ENCODE measurements at places on chromosomes 1 and 21.

- DNase-seq, result no peak
Measured at GRCh38 chr1:79945391-79945790, 938.9 kb upstream of the ADGRL4 start.

- DNase-seq, result no peak
Measured at GRCh38 chr1:46816930-46817329, 18.1 kb downstream of the CYP4B1 start.

- no peak for DNase-seq
Measured at GRCh38 chr1:230085178-230085515, 18.1 kb downstream of the GALNT2 start.

DNA sequence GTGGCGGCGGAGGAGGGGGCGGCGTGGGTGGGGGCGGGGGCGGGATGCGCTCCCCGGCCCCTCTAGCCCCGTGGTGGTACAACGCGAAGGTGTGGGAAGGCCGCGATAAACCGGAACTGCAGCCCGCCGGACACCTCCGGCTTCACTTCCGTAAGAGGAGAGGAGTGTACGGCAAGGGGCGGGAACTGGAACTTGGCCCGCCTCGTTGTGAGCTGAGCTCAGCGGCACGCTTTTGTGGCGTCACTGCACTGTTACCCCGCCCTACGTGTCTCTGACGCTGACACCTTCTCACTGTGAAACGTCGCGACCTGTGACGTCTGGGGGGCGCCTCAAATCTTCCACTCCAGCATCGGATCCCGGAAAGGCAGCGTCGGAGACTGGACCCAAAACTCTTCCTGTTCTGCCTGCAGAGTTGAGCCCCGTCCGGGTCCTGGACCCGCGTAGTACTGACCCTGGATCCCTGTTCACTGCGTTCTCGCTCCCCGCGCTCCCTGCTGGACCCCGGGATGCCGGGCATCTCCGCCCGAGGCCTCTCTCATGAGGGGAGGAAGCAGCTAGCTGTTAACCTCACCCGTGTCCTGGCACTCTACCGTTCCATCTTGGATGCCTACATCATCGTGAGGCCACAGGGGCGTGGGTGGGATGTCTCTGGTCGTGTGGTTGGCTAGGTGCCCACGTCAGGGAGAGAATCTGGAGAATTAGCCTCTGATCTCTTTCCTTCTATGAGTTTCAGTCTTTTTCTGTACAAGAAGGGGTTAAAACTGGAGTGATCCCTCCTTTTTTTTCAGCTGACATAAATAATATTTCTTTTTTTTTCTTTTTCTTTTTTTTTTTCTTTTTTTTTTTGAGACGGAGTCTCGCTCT, at the start of gene ISG20L2:
ISG20L2 (minus strand) TSS at position 168 of the 864 bp plus-strand sequence. CDS start 1,114 bp downstream, outside the sequence.
- peak; percentile 92 for DNase-seq

DNA sequence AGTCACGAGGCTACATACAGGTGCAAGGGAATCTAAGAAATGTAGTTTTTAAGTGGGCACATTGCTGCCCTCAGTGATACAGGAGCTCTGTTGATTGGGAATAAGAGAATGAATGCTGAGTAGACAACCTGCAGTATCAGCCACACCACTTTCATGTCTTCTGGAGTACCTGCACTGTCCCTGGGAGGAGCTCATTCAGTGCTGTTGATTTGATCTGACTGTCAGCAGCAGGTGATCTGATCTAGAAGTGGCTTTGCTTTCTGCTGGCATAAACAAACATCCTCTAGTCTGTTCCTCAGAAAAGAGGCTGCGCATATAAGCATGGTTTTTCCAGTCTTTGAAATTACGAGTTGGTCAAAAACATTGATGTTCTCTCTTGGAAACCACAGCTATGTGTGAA, 35.5 kb upstream of the LRRC52 start:
- no peak for DNase-seq

GRCh38 chr1:63307196-63307794, 15.1 kb upstream of the FOXD3 start:
- no peak for DNase-seq

DNA sequence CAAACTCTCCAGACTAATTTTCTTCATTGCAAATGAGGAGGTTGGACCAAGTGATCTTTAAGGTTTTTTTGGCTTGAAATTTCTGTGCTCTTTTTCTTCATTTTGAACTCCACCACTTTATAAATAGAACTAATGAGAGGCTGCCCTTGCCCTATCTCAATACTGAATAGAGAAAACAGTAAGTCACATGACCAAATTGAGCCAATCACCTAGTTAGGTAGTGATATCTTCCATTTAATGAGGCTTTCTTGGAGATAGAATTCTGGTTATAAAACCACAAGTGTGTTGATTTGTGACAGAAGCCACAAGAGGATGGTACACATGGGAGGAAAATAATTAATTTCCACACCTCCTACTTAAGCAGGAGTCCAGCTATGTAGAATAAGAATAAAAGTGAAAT, 263.4 kb upstream of the SNX7 start:
- DNase-seq, result no peak

DNA sequence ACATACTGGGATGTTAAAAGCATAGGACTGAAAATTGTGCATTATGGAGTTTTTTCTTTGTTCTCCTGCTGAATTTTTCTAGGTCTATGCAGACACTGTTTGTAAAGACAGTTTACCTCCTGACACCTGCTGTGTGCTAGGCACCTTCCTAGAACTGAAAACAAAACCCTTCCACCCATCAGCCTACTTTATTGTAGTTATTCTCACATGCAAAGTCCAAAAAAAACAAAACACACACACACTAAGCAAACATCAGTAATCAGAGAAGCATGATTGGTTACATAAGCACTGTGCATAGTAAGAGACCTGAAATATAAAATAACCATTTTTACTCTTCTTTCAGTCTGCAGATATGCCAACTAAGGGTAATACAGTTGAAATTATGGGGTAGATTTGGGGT, 195.1 kb downstream of the CRB1 start:
- DNase-seq, result no peak

GRCh38 chr1:83815330-83815729, 183.6 kb downstream of the TTLL7 start:
- no peak for DNase-seq

GRCh38 chr1:56148326-56149193, 430.8 kb downstream of the PLPP3 start:
- DNase-seq, result no peak

- no peak for DNase-seq
Measured at GRCh38 chr1:230128569-230129285, 61.7 kb downstream of the GALNT2 start.

DNA sequence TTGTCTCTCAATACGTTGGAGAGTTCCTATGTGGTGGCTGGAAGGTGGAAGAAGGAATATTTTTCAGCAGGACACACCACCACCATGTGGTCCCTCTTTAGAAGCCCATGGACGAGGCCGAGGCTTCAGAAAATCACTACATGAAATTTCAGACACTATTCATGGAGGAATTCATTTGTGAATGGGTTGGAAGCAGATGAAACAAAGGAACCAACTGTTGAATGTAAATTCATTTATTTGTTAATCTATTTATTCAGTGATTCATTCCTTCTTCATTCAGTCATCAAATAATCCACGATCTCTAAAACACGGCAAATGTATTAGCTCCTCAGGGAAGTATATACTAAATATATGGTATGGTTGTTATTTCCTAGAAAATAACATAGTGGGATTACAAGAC, 12.2 kb downstream of the SLC35F3 start:
- DNase-seq, result no peak

- DNase-seq, result no peak
Measured at GRCh38 chr1:82755671-82756070, 954.9 kb downstream of the ADGRL2 start.

DNA sequence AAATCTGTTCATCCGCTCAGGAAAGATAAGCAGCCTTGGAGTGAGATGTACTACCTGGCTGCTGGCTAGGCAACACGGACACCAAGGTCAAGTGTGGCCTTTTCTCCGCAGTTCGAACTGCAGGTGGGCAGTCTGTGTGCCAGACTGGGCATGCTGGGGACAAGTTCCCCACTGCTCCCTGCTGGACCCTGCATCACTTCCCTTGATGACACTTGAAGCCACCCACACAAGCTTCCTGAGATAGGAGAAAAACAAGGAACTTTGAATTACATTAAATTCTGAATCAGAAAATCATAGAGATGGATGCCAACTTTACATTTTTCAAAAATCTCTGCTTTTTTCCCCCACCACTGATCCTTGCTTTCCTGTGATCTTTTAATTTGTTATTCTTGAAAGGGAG, 38.3 kb downstream of the BEND5 start:
- DNase-seq, result no peak

- no peak for DNase-seq
Measured at GRCh38 chr21:41219498-41220207, 51.7 kb downstream of the BACE2 start.

DNA sequence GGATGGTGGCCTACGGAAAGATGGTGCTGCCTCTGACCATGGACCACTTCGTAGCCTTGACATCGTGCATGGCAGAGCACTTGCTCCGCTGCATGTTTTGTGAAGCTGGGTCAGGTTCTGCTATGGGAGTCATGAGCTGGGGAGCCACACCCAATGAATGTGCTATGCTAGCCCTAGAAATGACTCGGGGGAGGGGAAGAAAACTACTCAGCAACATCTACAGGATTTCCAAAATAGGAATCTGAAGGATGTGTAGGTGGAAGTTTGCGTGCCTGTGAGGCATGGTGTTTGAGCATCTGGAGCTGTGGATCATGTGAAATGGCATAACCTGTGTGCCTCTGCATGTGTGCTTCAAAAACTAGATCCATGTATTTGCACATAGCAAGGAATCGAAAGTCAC, 247.3 kb downstream of the CACNA1E start:
- no peak for DNase-seq

Data from GM12878 (cell line).